Caki2 (cell line): ENCODE measurements at places on chromosomes 1 and 21. TPM values are rescaled to one million over a fixed set of nuclear protein-coding genes. Genes with fewer than 3 reads are reported as not detected.

DNA sequence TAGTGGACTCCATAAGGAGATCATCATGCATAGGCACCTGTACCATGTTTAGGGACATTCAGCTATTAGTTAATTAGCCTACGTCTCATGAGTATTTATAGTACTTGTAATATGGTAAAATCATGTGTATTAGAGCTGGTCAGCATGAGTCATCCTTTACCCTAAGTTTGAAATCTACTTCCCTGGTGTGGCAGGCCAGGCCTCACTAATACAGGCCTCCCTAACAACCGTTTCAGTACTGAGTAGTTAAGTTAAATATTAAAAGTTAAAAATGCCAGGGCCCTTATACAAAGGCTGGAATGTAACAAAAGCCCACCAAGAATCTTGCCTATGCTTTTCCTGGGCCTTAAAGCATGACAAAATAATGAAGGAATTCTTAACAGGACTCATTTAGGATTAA, 356.3 kb upstream of the DPYD start:
- DNase-seq, result peak; percentile 16

DNA sequence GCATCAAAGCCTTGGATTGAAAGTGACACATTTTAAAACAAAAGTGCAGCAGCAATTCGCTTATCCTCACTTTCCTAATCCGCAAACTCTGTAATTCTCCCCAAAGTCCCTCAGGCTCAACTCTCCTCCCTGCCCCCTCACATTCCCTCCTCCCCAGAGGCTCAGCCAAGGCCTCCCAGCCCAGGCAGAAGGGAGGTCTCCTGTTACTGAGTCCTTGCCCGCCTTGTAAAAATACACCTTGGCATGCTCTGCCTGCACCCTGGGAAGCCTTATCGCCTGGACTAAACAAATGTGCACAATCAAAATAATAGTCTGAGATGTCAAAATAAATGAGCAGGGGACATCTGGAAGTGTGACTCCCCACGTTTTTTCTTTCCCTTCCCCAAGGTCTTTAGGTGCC, 109.7 kb downstream of the PLXNA2 start:
- no peak for DNase-seq

DNA sequence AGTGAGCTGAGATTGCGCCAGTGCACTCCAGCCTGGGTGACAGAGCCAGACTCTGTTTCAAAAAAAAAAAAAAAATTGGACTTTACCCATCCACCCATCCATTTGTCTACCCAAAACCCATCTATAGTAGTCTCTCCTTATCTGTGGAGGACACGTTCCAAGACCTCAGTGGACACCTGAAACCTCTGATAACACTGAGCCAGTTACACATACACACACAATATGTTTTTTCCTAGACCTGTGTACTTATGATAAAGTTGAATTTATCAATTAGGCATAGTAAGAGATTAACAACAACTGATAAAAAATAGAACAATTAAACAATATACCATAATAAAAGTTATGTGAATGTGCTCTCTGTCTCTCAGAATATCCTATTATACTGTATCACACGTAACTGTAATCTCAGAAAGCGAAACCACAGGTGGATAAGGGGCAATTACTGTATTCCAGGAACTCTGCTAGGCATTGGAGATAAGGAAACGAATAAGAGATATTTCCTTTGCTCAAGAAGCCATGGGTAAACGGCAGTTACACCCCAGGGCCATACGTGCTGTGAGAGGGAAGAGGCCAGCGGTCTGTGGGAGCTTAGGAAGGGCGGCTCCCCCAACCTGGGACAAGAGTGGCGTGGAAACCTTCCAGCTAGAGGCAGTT, 84.2 kb upstream of the DISP3 start:
- no peak for DNase-seq

GRCh38 chr1:89548122-89548857, 23.7 kb downstream of the LRRC8B start:
- DNase-seq, result no peak

- DNase-seq, result no peak
Observed at GRCh38 chr1:182226618-182227017, 165.0 kb downstream of the GLUL start.

DNA sequence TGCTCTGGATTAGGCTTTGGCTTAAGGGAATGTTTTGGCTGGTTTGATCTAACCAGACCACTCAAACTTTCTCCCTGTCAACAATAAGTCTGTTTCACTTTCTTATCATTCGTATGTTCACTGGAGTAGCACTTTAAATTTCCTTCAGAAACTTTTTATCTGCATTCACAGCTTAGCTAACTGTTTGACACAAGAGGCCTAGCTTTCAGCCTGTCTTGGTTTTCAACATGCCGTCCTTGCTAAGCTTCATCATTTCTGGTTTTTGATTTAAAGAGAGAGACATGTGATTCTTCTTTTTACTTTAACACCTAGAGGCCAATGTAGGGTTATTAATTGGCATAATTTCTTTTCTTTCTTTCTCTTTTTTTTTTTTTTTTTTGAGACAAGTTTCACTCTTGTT, 14.9 kb upstream of the CYB5R1 start:
- no peak for DNase-seq

DNA sequence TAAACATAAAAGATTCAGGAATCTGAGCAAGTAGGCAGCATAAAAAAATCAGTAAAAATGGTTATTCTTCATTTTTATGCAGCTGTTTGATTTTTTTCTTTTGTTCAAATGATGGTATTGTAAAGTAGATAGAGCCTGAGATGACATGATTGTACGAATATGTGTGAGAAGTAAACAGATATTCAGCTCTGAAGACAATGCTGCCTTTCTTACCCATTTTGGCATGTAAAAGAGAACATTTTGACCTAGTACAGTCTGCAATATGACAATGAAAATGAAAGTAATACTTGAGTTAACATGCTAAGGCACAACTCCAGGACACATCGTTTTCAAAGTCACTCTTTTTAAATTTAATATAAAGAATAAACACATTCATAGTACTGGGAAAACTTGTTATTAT, 95.7 kb upstream of the NCAM2 start:
- DNase-seq, result no peak

The FGR gene
- not detected in 2 replicates for total RNA-seq

The FAM131C gene
- total RNA-seq, result 2.1 and 2.4 TPM in 2 replicates

The POTED gene
- not detected in 2 replicates for total RNA-seq

The AMY1A gene
- not detected in 2 replicates for total RNA-seq

The WNT4 gene
- 0.20 TPM in 1 of 2 replicates, not detected in the other for total RNA-seq

The NEGR1 gene
- total RNA-seq, result 0.03 and 0.09 TPM in 2 replicates
